ENCODE measurements at places on chromosomes 3 and 15. TPM values are rescaled to one million over a fixed set of nuclear protein-coding genes. Genes with fewer than 3 reads are reported as not detected.

DNA sequence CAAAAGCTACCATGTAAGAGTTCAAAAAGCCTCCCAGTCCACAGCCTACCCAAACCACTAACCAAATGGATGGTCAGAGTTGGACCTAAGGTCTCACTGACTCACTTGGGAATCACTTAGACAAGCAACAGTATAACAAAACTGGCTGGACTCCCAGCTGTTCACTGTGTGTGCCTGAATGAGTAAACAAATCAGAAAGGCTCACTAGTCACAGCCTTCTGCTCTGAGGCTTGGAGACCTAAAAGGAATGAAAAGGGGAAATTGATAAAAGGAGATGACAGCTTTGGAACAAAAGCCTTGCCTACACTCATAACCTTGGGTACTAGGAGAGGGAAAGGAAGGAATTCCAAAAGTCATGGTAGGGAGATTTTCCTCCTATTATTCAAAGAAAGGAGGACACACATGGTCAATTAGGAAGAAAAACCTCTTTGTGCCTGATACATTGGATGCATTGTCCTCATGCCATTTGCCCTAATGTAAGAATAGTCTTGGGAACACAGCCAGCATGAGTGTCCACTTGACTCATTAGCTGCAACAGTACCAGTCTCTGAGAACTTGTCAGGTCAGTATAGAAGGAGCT, 92.3 kb downstream of the FRMD5 start:
- DNase-seq = no peak

- DNase-seq = no peak
Measured at GRCh38 chr3:24709956-24710355, 215.3 kb upstream of the THRB start.

DNA sequence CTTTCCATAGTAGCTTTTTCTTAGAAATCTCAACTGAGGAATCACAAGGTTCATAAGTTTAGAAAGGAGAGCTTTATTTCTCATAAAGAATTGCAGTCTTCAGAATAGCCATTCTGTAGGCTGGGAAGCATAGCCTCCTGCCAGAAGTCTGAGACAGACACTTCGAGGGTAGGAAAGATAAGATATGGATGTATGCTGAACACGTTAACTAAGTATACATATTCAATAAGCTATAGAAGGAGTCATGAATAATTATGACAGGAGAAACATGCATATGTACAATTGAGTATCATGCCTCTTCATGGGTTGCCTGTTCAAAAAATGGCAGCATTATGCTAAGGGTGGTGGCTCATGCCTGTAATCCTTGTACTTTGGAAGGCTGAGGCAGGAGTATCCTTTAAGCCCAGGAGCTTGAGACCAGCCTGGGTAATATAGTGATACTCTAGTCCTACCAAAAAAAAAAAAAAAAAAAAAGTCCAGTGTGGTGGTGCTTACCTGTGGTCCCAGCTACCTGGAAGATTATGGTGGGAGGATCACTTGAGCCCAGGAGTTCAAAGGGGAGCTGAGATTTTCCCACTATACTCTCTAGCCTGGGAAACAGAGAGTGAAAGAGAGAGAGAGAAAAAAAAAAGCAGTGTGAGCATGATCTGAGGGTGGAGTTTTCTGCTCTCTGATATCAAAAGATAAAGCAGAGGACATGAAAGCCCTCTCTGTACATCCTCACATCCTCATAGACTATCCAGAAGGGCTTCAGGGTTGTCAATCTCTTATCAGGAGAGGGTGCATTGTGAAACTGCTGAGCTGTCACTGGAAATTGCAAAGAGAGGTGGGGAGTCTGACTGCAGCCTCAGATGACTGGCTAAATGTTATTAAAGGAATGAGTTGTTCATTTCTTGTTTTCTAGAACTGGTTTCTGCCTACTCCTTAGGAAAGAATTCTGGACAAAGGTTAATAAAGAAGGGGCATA, 23.6 kb upstream of the CADPS start:
- no peak for DNase-seq

CDHR4 gene
- total RNA-seq = not detected

APBA2 gene
- total RNA-seq = 2.6 TPM

PRSS50 gene
- total RNA-seq = not detected

COPS2 gene
- total RNA-seq = 68.9 TPM

Measured in activated CD8-positive, alpha-beta memory T cell treated with anti-CD3 and anti-CD28 coated beads, Interleukin-2, amount 10 ng/mL, durations not matched to agents 7 days and 5 days (primary cell).